H1 (cell line): ENCODE measurements at places on chromosomes 2 and 18. TPM values are rescaled to one million over a fixed set of nuclear protein-coding genes. Genes with fewer than 3 reads are reported as not detected.

The MCFD2 gene
- total RNA-seq, result 74.2 and 76.2 TPM in 2 replicates

The NYAP2 gene
- total RNA-seq, result not detected in 2 replicates

- no peak overlapping the region for H3K27ac ChIP-seq
- H3K4me3 ChIP-seq, result no peak overlapping the region
- no peaks in the 10 kb centered on the region for H3K36me3 ChIP-seq
- no peaks in the 10 kb centered on the region for H3K27me3 ChIP-seq
- no peak for DNase-seq
- no peaks in the 10 kb centered on the region for H3K4me1 ChIP-seq
Measured at GRCh38 chr2:21650569-21650968, 526.8 kb downstream of the TDRD15 start.

GRCh38 chr2:151275291-151275690, 13.6 kb upstream of the RBM43 start:
- H3K36me3 ChIP-seq, result no peaks in the 10 kb centered on the region
- no peak overlapping the region for H3K4me3 ChIP-seq
- no peaks in the 10 kb centered on the region for H3K4me1 ChIP-seq
- DNase-seq, result no peak
- H3K27ac ChIP-seq, result no peak overlapping the region

- no peaks in the 10 kb centered on the region for H3K27me3 ChIP-seq
- H3K4me1 ChIP-seq, result no peaks in the 10 kb centered on the region
- no peaks in the 10 kb centered on the region for H3K36me3 ChIP-seq
- H3K4me3 ChIP-seq, result no peak overlapping the region
- DNase-seq, result no peak
- H3K27ac ChIP-seq, result no peak overlapping the region
Measured at GRCh38 chr18:42414756-42415454, 459.9 kb downstream of the PIK3C3 start.

The RMDN2 gene
- 3.0 and 3.5 TPM in 2 replicates for total RNA-seq

The SCYGR8 gene
- total RNA-seq, result not detected in 2 replicates

The EPAS1 gene
- total RNA-seq, result 3.7 and 4.9 TPM in 2 replicates

GRCh38 chr18:55821219-55821618, 233.2 kb upstream of the TCF4 start:
- no peaks in the 10 kb centered on the region for H3K36me3 ChIP-seq
- no peak overlapping the region for H3K27ac ChIP-seq
- H3K4me1 ChIP-seq, result no peaks in the 10 kb centered on the region
- no peak for DNase-seq
- H3K4me3 ChIP-seq, result no peak overlapping the region

The SNED1 gene
- total RNA-seq, result 1.9 and 2.4 TPM in 2 replicates

DNA sequence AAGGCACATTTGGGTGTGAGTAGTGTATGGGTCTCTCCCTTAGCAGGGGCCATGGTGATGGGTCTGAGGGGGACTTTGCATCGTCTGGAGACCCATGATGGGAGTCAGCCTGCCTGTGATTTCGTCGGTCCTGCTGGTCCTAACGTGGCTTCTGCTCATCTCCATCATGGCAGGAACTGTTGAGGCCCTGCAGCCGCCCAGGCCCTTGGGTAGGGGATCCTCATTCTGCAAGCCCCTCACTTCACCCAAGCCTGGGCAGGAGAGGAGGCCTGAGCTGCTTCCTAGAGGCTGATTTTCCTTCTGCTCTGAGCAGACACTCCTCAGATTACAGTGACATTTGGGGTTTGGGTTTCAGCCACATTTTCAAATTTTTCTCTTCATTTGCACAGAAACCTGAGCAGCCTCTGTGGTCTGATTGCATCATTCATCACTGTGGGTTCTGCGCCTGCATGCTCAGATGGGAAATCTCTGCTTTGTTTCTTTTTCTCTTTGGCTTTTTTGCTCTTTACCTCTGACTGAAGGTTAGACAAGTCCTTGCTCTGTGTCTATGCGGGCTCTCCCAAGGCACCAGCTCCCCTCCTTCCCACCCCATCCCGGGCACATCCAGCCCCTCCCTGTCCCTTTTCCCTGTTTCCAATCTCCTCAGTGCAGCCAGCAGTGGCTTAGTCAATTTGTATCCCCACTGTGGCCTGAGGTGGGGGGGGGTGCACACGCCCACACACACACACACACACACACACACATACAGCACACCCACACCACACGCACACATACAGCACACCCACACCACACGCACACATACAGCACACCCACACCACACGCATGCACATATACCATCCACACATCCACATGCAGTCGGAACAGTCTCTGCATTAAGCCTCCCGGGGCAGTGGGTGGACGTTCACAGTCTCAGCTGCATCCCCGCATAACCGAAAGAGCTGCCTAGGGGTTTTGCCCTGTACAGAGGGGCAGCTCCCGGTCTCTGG, 305.4 kb upstream of the HS6ST1 start:
- H3K27ac ChIP-seq, result no peak overlapping the region
- H3K36me3 ChIP-seq, result no peaks in the 10 kb centered on the region
- DNase-seq, result no peak

The DPYSL5 gene
- 16.3 and 16.4 TPM in 2 replicates for total RNA-seq

The ERBB4 gene
- total RNA-seq, result 0.34 and 0.69 TPM in 2 replicates

The FOXI3 gene
- 15.9 and 17.1 TPM in 2 replicates for total RNA-seq

The CD28 gene
- not detected in 2 replicates for total RNA-seq
